Stimulated activated CD4-positive, alpha-beta T cell treated with anti-CD3 and anti-CD28 coated beads, Interleukin-2, amount 100 ng/mL, for 48 hours (primary cell): ENCODE measurements at places on chromosomes 6 and 20.

DNA sequence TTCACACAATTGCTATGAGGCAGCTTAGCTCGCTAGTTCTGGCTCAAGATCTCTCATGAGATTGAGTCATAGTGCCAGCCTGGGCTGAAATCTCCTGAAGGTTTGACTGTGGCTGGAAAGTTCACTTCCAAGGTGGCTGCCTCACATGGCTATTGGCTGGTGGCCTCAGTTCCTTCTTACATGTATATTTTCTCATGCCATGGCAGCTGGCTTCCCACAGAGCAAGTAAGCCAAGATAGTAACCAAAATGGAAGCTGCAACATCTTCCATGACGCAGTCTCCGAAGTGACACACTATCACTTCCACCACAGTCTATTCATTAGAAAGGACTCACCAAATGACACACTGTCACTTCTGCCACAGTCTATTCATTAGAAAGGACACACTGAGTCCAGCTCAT lies 160.4 kb upstream of the PRDM1 start:
- no peak for DNase-seq

DNA sequence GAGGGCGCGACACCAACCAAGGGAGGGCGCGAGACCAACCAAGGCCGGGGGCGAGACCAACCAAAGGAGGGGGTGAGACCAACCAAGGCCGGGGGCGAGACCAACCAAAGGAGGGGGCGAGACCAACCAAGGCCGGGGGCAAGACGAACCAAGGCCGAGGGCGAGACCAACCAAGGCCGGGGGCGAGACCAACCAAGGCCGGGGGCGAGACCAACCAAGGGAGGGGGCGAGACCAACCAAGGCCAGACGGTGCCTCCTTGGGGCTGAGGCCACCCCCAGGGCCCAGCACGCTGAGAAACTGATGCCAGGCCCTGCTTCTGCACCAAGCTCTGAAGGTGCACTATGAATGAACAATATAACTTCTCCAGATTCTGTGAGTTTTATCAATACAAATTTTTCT lies 87.2 kb downstream of the TAF4 start:
- no peak for DNase-seq

- DNase-seq = no peak
Observed at GRCh38 chr20:33576432-33577125, 85.5 kb upstream of the C20orf144 start.

GRCh38 chr20:59678288-59678687 lies 73.9 kb downstream of the PHACTR3 start:
- DNase-seq = no peak

GRCh38 chr6:106899697-106900096 lies 74.8 kb downstream of the CD24 start:
- no peak for DNase-seq

GRCh38 chr6:4936681-4937041 lies 67.2 kb downstream of the RPP40 start:
- DNase-seq = no peak

GRCh38 chr6:53486679-53487078 lies 58.2 kb downstream of the GCLC start:
- DNase-seq = no peak

- DNase-seq = no peak
Observed at GRCh38 chr6:148999929-149000468, 253.2 kb downstream of the UST start.
